ENCODE measurements at places on chromosomes 1 and 21. TPM values are rescaled to one million over a fixed set of nuclear protein-coding genes. Genes with fewer than 3 reads are reported as not detected.
A peak's percentile ranks its signal among the peaks of the same experiment; 100 is the strongest.

DNA sequence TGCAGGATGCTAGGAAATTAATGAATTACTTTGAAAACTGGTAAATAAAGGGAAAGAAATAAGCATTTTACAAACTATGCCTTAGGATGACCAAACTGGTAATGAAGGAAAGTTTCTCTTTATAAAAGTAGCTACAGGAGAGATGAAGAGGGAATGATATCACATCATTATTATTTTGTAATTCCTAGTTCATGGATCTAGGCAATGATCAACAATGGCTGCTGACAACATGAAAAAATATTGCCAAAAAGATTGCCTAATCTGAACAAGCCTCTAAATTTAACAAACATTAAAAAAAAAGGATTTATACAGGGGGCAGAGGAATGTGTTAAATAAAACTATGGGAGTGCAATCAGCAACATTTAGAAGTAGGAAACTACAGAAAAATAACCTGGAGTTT, 38.9 kb downstream of the NOS1AP start:
- no peak for DNase-seq

DNA sequence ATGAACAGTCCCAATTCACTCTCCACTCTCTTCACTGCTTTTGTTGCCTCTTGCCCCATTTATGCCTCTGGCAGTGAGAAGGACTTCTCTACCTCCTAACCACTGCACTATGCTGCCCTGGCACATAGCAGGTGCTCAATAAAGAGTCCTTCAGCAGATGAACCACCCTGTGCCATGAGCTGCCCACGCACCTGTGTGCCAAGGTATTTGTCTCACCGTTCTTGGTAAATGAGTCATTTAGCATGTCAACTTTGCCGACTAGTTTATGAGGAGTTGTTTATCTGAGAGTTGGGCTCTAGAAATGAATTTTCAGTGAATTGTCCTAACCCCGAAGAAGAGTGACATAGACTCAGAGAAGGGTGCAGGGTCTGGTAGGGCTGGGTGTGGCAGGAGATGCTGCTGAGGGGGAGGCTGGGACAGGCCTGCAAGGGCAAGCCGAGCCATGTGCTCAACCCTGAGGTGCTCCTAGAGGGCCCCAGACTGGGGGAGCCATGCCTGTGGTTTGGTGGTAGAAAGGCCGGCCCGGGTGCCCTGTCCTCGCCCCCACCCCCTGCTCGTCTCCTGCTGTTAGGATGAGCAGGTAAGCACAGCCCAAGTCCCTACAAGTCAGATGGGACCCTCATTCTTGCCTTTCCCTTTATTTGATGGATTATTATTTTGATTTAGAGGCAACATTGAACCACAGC, 654.5 kb downstream of the MATN1 start:
- no peak for DNase-seq

Gene LHX8
- total RNA-seq = not detected

DNA sequence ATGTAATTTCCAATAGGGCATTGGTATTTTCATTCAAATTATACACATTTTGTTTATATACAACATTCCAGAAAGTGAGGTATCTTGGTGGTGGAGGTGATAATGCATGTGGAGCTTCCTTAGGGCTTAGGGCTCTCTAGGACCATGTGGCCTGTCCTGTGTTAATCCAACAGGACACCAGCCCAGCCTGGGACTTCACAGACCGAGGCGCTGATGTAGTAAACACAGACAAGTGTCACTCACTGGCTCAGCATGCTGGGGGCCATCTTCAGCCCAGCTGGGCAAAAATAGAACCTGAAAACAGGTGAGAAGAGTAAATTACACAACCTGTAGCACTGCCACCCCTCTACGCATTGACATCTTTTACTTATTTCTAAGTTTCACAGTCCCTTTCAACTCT, 66.7 kb downstream of the MAB21L3 start:
- no peak for DNase-seq

Gene ARHGAP30
- not detected for total RNA-seq

GRCh38 chr1:221743416-221744208, 1.7 kb upstream of the DUSP10 start:
- no peak for DNase-seq

DNA sequence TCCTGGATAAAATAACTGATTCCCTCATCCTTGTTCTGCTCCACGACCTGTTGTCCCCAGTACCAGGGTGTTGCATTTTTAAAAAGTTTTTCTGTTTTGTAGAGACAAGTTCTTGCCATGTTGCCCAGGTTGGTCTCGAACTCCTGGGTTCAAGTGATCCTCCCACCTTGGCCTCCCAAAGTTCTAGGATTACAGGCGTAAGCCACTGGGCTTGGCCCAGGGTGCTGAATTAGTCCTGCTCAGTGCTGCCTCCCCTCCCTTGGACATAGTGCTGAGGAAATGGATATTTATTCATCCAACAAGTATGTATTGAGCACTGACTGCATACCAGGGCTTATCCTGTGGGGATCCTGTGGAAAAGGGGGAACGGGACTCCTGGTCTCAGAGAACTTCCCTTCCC, 126.4 kb downstream of the PTPRU start:
- no peak for DNase-seq

DNA sequence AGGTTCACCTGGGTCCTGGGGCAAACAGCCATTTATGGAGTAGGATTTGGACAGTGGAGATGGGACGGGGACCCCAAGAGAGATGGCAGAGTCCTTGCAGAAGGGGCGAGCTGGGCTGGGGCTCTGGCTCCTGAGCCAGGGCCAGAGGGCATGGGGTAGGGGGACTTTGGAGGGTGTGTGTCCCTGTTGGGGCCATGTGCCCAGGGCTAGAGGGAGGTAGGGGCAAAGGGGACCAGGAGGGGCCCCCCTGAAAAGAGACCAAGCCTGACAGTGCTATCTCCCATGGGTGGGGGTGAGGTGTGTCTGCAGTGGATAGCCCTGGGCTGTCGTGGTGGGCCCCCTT, 92.3 kb downstream of the TRIM11 start:
- DNase-seq = no peak

Gene MROH9
- total RNA-seq = not detected

DNA sequence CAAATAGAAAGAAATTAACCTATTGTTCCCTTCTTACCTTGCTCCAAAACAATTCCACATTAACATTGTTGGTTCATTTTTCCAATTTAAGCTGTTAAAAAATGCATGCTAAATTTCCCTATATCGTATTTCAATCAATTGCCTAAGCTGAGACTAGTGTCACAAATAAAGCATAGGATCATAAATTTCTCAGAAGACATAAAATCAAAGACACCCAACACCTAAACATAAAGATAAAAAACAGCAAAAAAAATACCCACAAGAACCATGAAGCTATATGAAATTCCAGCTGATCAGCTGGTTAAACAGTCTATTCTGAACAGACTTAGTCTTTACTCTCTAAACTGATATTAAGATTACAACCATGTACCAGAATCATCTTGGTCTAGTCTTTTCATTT, 32.3 kb downstream of the ACBD6 start:
- no peak for DNase-seq

GRCh38 chr1:171494076-171494475, 8.7 kb downstream of the PRRC2C start:
- DNase-seq = no peak

DNA sequence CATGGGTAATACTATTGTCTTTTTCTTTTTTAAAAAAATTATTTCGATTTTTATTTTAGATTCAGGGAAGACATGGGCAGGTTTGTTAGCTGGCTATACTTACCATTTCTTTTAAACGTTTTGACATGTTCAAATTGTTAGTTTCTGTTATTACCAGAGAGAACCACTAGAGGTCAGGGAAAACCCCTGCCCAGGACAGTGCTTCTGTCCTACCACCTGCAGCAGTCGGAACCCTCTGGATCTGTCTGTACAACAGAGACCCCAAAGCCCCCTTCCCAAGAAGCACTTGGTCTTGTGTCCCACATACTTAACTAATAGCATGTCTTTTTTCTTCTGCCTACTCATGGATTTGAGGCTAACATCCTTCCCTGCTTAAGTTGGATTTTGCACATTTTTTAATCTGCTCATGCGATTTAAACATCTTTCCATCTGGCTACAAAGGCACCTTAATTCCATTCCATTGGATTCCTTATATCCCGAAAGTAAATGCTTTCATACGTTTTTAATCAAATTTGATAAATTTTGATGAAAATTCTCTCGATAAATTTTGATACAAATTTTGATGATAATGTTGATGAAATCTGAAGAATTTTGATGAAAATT, 10.0 kb upstream of the C1orf115 start:
- DNase-seq = peak; percentile 21

DNA sequence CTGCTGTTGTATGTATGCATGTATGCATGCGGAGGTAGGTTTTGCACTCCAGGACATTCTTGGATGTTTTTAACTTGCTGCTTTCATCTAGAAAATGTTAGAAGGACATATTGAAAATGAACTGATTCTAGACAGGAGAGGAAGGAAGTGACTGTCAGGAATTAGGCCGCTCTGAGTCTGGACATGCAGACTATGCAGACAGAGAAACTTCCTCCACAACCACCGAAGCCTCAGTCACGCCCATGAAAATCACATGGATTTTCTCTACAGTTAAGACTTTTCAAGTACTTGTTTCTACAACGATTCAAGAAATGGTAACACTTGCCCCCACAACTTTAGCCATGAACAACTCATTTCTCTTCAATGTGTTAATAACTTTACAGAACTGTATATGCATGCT, 211.1 kb downstream of the SMYD3 start:
- DNase-seq = no peak

Gene CAPN9
- total RNA-seq = not detected

Gene PLEKHA6
- total RNA-seq = 36.2 TPM

DNA sequence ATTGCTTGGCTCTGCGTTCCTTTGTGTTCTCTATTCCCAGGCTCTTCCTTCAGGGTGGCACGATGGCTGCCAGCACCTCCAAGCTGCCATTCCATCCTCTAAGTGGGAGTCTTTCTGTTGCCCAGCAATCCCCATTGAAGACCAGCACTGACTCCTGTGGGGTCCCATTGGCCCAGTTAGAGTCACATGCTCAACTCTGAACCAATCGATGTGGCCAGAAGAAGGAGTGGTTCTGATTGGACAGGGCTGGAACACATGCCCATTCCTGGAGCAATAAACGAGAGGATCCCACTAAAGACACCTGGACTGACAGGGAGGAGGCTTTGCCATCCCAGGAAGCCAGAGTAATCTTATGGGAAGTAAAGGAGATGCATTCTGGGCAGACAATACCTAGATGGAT, 97.2 kb upstream of the IGSF21 start:
- DNase-seq = no peak

GRCh38 chr21:29334717-29335428, 36.2 kb downstream of the BACH1 start:
- peak; percentile 94 for DNase-seq

DNA sequence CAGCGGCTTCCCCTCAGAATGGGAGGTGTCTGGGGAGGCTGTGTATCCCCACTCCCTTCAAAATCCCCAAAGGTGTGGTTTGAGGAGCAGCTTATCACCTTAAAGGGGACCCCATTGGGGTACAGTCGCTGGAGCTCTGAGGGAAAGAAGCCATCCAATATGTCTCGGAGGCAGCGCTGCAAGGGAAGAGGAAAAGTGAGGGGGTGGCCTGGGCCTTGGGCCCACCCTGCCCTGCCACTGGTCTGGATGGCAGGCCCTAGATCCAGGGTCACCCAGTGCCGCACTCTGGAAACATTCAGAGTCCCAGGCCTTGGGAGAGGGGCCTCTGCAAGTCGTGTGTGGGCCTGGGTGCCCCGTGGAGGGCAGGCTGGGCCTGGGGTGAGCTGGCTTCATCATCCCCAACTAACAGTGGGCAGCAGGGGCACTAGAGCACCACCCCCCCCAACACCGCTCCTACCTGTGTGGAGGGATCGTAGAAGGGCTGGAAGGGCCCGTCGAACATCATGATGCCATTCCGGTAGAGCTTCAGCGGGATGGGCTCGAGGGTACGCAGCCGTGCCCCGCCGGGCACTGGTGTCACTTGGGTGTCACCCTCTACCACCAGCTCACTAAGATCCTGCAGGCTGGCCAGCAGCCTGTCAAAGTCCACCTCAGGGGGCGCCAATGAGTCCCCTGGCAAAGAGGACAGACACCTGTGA, 5.6 kb downstream of the SH3BGRL3 start:
- DNase-seq = no peak

Gene ISG15
- 161 TPM for total RNA-seq

GRCh38 chr1:145707183-145707867, at the start of gene PDZK1:
Gene PDZK1, minus strand, starts transcription at chr1:145707368. Its CDS starts 19,347 bp downstream, at chr1:145688021.
- no peak for DNase-seq

DNA sequence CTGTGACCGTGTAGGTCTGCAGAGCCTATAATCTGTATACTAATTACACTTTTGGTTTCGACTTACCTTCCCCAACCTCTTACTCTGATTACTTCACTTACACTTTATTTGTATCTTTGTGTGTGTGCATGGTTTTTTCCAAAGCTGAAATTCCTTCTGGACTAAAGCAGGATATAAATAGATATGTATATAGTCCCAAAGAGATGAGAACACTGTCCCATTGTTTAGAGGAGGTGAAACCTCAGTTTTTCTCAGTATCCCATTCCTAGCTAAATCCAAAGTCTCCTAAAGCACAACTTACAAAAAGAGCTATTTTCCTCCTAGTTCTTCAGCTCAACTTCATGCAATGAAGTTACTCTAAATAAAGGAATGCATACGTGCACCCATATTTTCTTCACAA, 442.2 kb downstream of the SMYD3 start:
- no peak for DNase-seq

- DNase-seq = no peak
These were observed 3.0 kb downstream of the PRKCZ start for GRCh38 chr1:2053217-2053616.

Gene RBM8A
- total RNA-seq = 284 TPM

Gene PSRC1
- total RNA-seq = 60.4 TPM

DNA sequence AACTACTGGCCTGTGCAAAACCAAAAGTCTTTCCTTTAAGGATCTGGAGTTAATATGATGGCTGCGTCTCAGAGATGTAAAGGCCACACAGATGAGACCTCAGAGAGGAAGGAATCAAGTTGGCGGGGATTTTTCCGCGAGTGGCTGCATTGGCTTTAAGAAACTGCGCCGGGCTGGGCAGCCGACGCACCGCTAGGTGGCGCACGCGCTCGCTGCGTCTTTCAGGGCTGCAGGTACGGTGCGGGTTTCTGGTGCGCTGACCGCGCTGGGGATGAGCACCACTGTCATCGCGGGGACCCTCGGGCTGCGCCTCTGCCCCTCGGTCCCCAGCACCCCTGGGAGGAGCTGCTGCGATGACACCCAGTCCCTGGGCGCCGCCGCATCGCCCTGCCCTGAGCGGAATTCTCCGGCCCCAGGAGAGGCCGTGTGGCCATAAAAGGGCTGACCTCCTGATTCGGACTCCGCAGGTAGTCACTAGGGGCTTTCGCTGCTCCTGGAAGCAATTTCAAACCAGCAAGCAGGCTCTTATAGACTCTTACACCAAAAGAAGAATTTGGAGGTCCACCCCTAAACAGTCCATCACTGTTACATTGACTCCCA, 241.0 kb downstream of the KCNJ6 start:
- DNase-seq = no peak

- no peak for DNase-seq
These were observed 104.7 kb downstream of the CASZ1 start for GRCh38 chr1:10691740-10692125.

GRCh38 chr1:70948396-70949017, 99.1 kb downstream of the PTGER3 start:
- DNase-seq = no peak

Gene EDN2
- not detected for total RNA-seq

Gene PAPPA2
- 0.06 TPM for total RNA-seq

- no peak for DNase-seq
These were observed 31.0 kb upstream of the MED18 start for GRCh38 chr1:28297826-28298225.

Gene AADACL4
- not detected for total RNA-seq

Gene HOOK1
- 0.11 TPM for total RNA-seq

Gene ADAM30
- total RNA-seq = not detected

GRCh38 chr1:83694449-83694848, 304.5 kb downstream of the TTLL7 start:
- DNase-seq = no peak
